Pancreas (tissue), 10 donors: ENCODE measurements at places on chromosomes 12 and 14. TPM values are rescaled to one million over a fixed set of nuclear protein-coding genes. Genes with fewer than 3 reads are reported as not detected.

Gene TOMM20L
- total RNA-seq: 0.25 TPM

Gene THAP2
- 4.3 TPM for total RNA-seq

Gene AKAP5
- total RNA-seq: 0.37 TPM

Gene TMEM179
- total RNA-seq: 1.1 TPM

Gene KNTC1
- total RNA-seq: 3.5 TPM

Gene SLC10A1
- total RNA-seq: not detected

Gene MIP
- total RNA-seq: not detected

Gene ATL1
- 2.5 TPM for total RNA-seq

Gene SIX6
- not detected for total RNA-seq

Gene TMEM120B
- total RNA-seq: 13.0 TPM

Gene NYNRIN
- 5.0 TPM for total RNA-seq

Gene ANKRD33
- not detected for total RNA-seq

Gene INHBC
- total RNA-seq: not detected
